GM23338 (cell line): ENCODE measurements at places on chromosomes 6 and 20.

- peak; percentile 75 for DNase-seq
These were observed 111.2 kb upstream of the MMS22L start for GRCh38 chr6:97394160-97394748.

GRCh38 chr6:132190815-132191175 is 210.5 kb downstream of the MOXD1 start:
- DNase-seq: no peak

DNA sequence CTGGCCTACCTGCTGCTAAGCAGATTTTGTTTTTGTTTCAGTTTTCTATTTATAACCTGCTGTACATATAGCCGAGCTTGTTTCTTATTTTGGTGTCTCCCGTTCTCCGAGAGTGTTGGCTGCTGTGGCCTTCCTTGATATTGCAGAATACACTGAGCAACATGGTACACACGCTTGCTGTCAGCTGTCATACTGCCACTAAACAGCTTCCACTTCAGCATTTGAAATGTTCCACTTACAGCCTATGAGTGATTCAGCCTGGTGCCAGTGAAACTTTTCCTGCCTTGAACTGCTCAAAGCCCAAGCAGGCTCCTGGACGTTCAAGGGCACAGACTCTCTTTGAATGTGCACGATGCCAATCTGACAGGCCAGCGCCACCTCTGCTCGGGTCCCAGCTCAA is 87.1 kb downstream of the PSMG4 start:
- DNase-seq: no peak

DNA sequence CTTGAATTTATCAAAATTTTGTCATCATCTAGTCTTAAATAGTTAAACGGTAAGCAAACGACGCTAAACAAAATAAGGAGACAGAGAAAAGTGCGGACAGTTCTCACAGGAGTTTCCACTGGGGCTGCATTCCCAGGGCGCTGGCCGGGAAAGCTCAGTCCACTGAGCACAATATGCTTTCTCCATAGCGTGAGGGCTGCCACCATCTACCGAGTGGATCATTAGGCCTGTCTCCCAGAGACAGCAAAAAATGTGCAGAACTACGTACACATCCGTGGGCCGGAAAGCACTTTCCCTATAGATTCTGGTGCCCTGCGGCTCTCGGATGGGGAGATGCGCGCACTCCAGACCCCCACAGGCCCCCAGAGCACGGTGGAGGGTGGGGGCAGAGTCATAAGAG is 84.9 kb downstream of the THBS2 start:
- no peak for DNase-seq

- DNase-seq: no peak
These were observed 277.5 kb downstream of the PTPRK start for GRCh38 chr6:128242765-128243403.

- no peak for DNase-seq
These were observed 20.9 kb downstream of the EZR start for GRCh38 chr6:158798311-158798710.

- no peak for DNase-seq
These were observed 303.9 kb downstream of the FOXC1 start for GRCh38 chr6:1913577-1913976.

GRCh38 chr6:110661414-110661813 is 153.9 kb downstream of the CDK19 start:
- DNase-seq: no peak
